ENCODE measurements at places on chromosomes 11 and 22. TPM values are rescaled to one million over a fixed set of nuclear protein-coding genes. Genes with fewer than 3 reads are reported as not detected.

PDE3B gene
- 92.1 TPM for total RNA-seq

CHRNA10 gene
- total RNA-seq = 2.8 TPM

SCGB1A1 gene
- total RNA-seq = not detected

TSKU gene
- total RNA-seq = 1.4 TPM

FADS2 gene
- 70.4 TPM for total RNA-seq

OSBP gene
- 67.4 TPM for total RNA-seq

RFPL1 gene
- total RNA-seq = not detected

OR8J3 gene
- not detected for total RNA-seq

TRIM3 gene
- 9.2 TPM for total RNA-seq

CALCA gene
- not detected for total RNA-seq

SOX6 gene
- 0.48 TPM for total RNA-seq

ZP1 gene
- total RNA-seq = not detected

SMTNL1 gene
- not detected for total RNA-seq

NAALAD2 gene
- not detected for total RNA-seq

BRMS1 gene
- total RNA-seq = 41.4 TPM

TMA7B gene
- 2.5 TPM for total RNA-seq

POU2AF2 gene
- total RNA-seq = not detected

CSKMT gene
- 35.2 TPM for total RNA-seq

OR52A1 gene
- not detected for total RNA-seq

BTG4 gene
- total RNA-seq = not detected

HPX gene
- 1.2 TPM for total RNA-seq

LRRC4C gene
- total RNA-seq = not detected

ISX gene
- total RNA-seq = not detected

RAB3IL1 gene
- total RNA-seq = 0.49 TPM

RBMXL2 gene
- not detected for total RNA-seq

OR4A16 gene
- total RNA-seq = not detected

GTF2H1 gene
- 47.4 TPM for total RNA-seq

ANAPC15 gene
- 79.8 TPM for total RNA-seq

ACRV1 gene
- total RNA-seq = 0.23 TPM

C1QTNF5 gene
- not detected for total RNA-seq

PKDREJ gene
- total RNA-seq = not detected

CCDC81 gene
- total RNA-seq = 0.77 TPM

PVALB gene
- not detected for total RNA-seq

OR52I1 gene
- not detected for total RNA-seq

MAPK8IP1 gene
- total RNA-seq = 0.69 TPM

CENATAC gene
- total RNA-seq = 40.1 TPM

ACTN3 gene
- not detected for total RNA-seq

KCTD17 gene
- total RNA-seq = 30.1 TPM

PNPLA5 gene
- not detected for total RNA-seq

PRR33 gene
- not detected for total RNA-seq

ALDH3B2 gene
- not detected for total RNA-seq

TRIM49 gene
- not detected for total RNA-seq

SLC36A4 gene
- 18.0 TPM for total RNA-seq

Data from activated T-cell treated with anti-CD3 and anti-CD28 coated beads, Interleukin-2, amount 50 U/mL, for 72 hours (primary cell).